ENCODE measurements at places on chromosomes 13 and 19.

GRCh38 chr19:11499890-11500420 is 5.7 kb downstream of the ZNF653 start:
- no peak for DNase-seq

DNA sequence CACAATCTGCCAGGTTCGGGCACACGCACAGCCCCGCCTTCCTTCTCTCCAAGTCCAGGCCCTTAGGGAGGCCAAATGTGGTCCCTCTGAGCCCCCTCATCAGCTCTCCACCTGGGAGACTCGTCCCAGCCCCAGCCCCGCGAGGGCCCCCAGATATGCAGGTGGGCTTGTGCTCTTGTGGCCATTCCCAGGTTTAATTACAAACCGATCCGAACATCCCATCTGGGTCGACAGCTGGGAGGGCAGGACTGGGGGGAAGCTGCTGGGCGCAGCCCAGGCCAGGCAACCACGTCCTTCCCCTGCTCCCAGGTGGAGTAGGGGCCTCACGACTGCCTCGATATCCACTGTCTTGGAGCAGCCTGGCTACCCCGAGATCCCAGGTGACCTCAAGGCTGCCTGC is 7.5 kb upstream of the C2CD4C start:
- DNase-seq, result no peak

DNA sequence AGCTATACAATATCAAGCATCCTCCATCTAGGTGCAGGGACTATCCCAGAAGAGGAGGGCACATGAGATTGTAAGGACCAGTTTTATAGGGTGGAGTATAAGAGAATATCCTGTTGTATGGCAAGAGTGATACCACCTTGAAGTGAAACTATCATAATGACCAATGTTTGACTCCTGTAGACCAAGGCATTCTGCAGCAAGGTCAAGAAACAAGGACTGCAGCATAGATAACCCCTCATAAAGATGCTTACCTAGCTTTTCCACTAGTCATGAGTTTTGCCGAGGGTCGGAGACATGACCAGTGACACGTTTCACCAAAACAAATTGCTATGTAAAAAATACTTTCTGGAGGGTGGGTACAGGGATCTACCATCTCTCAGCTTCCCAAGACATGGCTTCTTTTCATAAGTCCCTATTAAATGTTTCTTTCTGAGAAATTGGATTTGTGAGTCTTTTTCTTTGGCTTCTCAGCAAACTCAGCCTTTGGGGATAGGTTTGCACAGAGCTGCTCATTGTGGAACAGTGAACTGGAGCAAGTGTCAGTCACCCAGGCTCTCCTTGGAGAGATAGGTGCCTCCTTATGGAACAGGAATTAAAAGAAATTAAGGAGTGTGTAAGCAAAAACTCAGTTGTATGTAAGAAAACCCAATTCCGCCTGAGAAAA is 28.2 kb upstream of the CYSLTR2 start:
- DNase-seq, result no peak

DNA sequence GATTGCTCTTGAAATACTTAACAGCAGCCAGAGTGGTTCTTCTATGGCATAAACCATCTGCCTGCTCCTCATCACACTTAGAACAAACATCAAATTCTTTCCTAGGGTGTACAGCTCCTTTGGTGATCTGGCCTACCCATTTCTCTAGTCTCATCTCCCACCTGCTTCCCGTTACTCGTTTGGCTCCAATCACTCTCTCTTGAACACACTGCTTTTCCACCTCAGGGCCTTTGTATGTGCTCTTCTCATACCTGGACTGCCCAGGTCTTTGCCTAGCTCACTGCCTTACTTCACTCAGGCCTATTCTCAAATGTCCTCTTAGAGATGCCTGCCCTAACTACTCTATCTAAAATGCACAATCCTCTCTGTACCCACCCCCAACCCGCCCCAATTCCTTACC is 100.5 kb downstream of the KCNRG start:
- DNase-seq, result no peak

GRCh38 chr13:50094615-50095293 is 79.5 kb downstream of the KCNRG start:
- no peak for DNase-seq

DNA sequence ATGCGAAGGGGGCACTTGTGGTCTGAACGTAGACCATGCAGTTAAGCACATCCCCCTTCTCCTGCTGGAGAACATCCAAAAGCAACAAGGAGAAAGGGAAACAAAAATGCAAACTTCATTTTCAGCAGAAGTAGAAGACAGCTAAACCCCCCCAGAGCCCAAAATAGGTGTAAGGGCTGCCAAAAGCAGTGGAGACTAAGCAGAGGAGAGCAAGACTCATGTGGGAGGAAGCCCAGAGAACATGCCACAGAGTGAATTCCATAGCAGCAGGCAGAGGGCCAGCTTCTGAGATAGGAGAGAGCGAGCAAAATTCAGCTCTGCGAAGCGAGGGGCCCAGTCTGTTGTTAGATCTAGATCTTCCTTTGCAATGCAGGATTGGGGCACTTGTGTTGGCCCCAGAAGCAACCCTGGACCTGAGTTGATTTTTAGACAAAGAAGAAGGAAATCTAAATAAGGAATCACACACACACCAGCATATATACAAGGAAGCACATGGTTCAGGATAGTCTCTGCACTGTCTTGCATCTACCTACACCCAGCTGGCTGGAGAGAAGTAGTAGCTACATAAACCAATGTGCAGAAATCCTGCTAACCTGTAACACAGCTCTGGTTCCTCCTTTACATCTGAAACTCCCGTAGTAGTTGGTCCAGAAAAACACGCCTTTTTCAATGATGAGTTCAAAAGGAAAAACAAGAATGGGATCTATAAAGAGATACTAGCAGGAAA is 199.6 kb downstream of the SPRY2 start:
- DNase-seq, result no peak

DNA sequence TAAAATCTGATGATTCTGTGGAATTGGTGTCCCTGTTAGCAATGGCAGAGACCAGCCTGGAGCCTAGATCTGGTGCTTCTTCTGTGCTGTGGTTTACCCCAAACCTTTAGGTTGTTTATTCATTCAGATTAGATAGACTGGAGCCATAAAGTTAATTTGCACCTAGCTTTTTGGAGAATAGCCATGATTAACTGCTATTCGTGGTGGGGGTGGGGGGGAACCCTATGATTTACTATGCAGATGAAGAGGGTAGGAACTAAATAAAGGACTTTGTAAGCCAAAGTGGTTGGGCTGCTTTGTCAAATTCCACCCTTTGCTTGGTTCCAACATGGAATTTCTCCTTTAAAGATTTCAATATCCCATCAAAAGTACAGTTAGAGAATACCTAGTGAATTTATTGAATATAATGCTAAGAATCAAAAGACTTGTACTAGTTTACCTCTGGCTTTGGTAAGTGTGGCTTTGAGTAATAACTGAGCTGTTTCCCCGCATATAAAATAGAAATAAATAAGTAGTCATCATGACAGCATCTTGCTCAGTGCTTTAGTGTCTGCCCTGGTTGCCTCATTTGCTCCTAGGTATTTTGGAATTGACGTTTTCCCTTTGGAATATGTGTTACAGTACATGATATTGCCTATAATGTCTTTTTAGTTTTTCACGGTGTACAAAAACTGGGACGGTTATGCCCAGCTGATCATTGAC is 27.6 kb downstream of the SKA3 start:
- no peak for DNase-seq

GRCh38 chr19:30854661-30855060 is 482.5 kb downstream of the ZNF536 start:
- DNase-seq, result no peak

DNA sequence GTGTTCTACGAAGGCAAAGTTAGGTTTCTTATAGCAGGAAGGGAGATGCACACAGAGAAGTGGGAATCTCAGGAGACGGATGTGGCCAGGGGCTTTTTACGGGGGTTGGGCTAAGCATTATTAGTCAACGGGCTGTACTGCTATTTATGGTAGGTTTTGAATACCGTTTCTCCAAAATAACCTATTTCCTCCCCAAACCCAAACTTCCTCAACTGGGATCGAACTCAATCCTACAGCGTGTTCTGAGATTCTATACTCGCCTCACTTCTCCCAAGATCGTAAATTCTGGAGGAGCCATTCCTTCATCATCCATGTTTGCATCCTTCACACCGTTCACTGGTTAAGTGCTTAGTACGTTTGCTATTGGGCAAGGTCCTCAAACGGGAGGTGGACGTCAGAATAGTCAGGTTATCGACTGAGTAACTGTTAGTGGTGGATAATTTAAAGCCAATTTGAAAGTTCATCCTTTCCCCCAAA is 1.2 kb upstream of the TRIM13 start:
- no peak for DNase-seq

GRCh38 chr13:98141509-98142379 is 1.1 kb upstream of the FARP1 start:
- DNase-seq, result no peak

- DNase-seq, result no peak
These were observed 8.9 kb upstream of the NR2F6 start for GRCh38 chr19:17254636-17255035.

GRCh38 chr19:8028951-8029491 is 23.5 kb upstream of the CCL25 start:
- no peak for DNase-seq

DNA sequence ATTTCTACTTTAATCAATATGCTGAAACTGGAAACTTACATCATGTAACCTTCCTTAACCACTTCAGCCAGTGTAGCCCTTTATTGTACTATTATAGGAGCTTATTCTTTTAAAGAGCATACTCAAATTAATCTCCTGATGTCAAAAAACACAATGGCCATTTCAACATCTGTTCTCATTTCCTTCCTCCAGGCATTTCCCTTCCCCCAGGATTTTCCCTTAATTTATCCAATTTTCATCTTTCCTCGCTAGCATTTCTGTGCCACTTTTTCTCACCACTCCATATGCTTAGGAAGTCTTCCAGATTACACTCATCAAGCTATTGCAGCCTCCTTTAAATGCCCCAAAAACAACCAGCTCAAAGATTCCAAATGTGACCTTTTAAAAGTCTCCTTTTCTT is 265.0 kb downstream of the PCDH9 start:
- no peak for DNase-seq

DNA sequence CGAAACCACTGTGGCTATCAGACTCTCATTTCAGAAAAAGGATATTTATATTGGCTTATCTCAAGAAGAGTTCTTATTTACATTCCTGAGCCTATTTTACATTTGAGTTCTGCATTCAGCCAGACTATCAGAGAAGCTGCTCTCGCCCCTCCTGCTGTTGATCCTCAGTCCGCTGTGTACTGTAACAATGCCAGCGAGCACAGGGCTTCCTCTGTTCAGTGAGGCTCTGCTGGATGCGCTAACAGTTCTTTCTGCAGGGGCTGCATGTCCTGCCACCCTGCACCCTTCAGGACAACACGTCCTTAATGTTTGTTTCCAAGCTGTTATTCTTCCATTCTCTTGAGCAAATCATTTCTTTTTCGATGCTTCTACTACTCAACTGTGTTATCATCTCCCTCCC is 463.7 kb upstream of the SGCG start:
- DNase-seq, result no peak

- DNase-seq, result no peak
These were observed 246.1 kb downstream of the LMO7 start for GRCh38 chr13:75882261-75882660.

DNA sequence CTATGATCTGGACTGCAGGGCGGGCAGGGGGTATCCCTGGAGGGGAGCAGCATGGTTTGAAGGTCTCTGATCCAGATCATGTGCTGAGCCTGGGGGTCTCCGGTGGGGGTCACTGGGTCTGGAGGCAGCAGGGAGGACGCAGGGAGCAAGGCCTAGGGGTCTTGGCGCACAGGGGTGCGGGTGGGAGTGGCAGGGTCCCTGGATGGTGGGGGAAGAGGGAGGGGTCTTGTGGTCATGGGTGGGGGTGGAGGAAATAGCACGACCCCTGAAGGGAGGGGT is 1.9 kb downstream of the BTBD2 start:
- DNase-seq, result no peak

GRCh38 chr19:31505596-31505910 is 156.3 kb upstream of the TSHZ3 start:
- no peak for DNase-seq

GRCh38 chr19:48239120-48239519 is 16.6 kb downstream of the CARD8 start:
- DNase-seq, result no peak

DNA sequence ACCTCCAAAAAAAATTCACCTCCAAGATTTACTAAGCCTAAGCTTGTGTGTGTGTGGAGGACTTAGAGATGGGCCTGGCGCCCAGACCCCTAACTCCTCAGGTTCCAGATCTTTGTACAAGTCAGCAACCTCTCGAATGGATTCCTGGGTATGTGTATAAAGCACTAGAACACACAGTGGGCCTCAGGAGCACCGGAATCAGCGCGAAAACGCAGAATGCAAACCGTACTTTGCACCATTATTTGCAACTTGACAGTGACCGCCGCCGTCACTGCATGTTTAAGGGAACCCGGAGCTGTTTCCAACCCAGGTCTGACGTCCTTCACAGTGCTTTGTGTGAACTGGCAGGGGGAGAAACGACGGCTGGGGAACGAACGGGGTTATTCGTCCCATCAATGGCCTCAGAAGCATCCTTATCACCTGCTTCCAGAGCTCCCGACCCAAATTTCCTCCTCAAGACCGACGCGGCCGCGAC is 688 bp downstream of the ZNF606 start:
- DNase-seq, result no peak

DNA sequence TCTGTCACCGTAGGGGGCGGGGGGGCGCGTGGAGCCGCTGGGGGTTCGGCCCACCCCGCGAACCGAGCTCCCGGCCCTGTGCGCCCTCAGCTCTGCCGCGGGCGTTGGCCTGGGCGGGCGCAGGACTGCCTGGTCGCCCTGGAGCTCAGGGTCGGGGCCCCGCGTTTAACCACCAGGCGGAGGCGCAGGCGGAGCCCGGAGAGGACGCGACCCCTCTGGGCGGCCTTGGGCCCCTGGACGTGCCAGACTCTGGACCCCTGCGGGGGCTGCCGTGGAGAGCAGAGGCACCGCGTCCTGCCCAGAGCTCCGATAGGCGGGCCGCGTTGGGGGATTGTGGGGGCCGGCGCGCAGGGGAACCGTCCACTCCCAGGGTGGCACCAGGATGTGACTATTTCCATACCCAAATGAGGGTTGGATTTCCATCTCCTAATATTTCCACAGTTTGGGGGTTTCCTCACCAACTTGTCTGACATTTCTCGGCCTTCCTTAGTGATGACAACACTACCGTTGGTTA is 13.0 kb upstream of the USP29 start:
- DNase-seq, result no peak

DNA sequence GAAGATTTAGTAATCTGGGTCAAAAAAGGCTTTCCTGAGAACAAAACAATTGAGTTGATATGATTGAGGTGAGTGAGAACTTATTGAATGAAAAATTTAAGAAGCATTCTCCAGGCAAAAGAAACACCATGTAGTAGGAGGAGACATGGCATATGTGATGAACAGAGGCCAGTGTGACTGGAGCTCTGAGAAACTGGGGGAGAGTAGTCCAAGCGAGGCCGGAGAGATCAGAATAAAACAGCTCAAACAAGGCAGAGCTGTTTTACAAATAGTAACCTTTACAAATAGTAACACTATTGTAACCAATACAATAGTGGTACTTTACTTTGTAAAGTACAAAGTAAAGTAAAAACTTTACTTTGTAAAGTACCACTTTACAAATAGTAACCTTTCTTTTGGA is 1159.1 kb downstream of the PCDH9 start:
- DNase-seq, result no peak

Measured in activated CD4-positive, CD25-positive, alpha-beta regulatory T cell treated with anti-CD3 and anti-CD28 coated beads, Interleukin-2, amount 50 U/mL, for 16 hours (primary cell).